Chondrocyte (in vitro differentiated cells): ENCODE measurements at places on chromosomes 11 and 22. TPM values are rescaled to one million over a fixed set of nuclear protein-coding genes. Genes with fewer than 3 reads are reported as not detected.

PKNOX2 gene
- total RNA-seq, result 34.0 to 74.0 TPM (median 34.9 TPM) in 3 replicates

FADD gene
- total RNA-seq, result 23.2 to 26.8 TPM (median 26.2 TPM) in 3 replicates

SCARF2 gene
- 56.5 to 88.8 TPM (median 86.5 TPM) in 3 replicates for total RNA-seq

TUBA8 gene
- 1.2 to 1.4 TPM (median 1.2 TPM) in 3 replicates for total RNA-seq

APOL5 gene
- total RNA-seq, result not detected in 3 replicates

OR2D2 gene
- not detected in 3 replicates for total RNA-seq

DNA sequence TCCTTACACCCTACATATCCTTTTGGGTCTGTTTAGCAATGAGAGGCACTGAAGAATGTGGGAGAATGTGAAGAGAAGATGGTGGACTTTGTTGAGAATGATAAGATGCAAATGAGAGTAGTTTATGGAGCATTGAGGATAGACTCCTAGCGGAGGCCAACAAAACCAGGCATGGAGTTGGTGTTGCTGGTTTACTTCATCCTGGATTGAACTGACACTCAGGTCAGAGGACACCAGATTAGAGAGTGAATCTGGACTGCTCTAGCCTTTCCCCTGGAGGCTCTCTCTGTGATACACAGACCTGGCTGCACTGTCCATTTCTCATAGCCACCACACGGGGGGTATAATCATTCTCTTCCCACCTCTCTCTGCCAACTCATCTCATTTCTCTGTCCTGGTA is 98.7 kb downstream of the MICAL2 start:
- no peak for DNase-seq

DNA sequence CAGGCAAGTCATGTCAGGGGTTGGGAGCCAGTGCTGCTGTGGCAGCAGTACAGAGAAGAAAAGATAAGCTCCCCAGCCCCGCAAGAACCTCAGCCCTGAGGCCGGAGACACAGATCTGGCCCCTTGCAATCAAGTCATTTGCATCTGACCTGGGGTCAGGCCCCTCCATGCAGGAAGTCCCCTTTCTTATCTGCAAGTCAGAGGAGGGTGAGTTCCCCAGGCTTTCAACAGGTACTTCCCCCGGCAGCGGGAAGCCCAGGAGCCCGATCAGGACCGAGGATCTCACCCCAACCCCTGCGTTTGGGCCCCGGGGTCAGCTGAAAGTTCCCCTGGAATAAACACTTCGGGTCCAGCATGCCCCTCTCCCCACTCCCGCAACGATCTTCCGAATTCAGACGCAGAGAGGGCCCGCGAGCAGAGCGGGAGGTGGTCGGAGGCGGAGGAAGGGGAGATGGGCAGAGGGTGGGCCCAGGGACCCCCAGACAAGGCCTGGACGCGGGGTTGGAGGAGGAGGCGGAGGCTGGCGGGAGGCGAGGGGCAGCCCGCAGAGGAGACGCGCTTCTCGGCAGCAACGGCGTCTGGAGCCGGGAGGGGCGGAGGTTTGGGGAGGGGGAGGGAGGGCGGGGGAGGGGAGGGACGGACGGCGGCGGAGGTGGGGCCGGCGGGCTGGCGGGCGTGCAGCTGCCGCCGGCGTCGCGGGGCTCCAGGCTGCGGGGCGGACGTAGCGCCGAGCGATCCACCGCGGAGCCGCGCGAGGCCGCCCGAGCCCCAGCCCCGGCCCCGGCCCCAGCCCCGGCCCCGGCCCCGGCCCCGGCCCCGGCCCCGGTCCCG is at the start of gene TSPAN18:
TSPAN18 (plus strand) TSS at position 680 of the 831 bp plus-strand sequence. CDS start 179,455 bp downstream, outside the sequence.
- DNase-seq, result no peak

- DNase-seq, result no peak
These were observed 66.2 kb downstream of the FANCF start for GRCh38 chr11:22559416-22559815.

DNA sequence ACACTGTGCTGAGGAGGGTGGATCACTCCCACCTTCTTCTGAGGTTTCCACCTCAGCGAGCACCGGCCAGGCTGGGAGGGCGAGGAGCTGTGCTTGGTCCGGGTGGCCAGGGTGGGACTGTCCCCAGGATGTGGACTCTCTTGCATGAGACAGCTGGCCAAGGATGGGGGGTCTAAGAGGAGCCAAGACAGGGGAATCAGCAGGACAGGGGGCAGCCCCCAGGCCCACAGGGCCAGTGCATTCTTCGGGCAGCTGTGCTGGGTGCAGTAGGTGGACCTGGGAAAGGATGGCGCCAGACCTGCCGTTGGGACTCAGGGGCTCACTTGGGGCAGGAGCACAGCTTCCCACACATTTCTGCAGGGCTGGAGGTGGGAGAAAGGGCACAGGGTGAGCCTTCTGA is 9.5 kb downstream of the APOBEC3A start:
- peak; percentile 79 for DNase-seq

DNA sequence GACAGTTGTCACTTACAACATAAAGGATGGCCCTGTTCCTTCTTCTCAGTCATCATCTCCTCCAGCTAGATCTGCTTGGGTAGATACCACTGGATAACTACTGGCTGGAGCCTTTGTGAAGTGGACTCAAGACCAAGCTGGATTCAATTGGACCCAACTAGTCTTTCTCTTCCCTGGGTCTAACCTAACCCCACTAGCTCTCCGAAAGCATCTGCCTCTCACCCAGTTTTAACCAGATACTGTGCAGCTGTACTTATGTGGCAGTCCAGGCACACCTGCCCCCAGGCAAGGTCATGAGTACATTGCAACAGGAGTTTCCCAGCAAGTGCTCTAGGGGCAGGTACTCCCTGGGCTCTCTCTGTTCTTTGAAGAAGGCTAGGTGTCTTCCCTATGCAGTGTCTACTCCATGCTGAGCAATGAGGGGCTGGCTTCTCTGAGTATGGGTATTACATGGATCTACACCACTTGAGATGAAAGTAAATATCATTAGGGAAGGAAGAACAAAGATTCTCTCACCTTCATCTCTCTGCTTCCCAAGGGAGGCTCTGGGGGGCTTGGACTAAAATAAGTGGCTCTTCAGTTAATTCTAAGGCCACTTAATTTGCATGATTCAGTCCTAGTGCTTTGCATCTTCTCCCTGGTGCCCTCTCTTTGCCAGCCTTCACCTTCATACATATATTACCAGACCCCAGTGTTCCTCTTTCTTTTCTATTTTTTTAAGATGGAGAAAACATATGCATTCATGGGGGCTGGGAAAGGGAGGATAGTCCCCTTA is 236.1 kb downstream of the NXPE2 start:
- no peak for DNase-seq

- no peak for DNase-seq
These were observed 12.3 kb downstream of the MLC1 start for GRCh38 chr22:50072714-50073538.

GRCh38 chr11:125425601-125426000 is 70.5 kb downstream of the FEZ1 start:
- DNase-seq, result no peak

DNA sequence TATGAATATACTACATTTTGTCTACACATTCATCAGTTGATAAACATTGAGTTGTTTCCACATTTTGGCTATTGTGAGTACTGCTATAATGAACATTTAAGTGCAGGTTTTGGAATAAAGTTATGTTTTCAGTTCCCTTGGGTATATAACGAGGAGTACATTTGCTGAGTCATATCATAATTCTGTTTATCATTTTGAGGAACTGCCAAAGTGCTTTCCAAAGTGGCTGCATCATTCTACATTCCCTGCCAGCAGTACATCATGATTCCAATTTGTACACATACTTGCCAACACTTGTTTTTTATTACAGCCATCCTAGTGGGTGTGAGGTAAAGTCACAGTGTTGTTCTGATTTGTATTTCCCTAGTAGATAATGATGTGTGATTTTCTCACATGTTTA is 1458.6 kb upstream of the TENM4 start:
- no peak for DNase-seq

DNA sequence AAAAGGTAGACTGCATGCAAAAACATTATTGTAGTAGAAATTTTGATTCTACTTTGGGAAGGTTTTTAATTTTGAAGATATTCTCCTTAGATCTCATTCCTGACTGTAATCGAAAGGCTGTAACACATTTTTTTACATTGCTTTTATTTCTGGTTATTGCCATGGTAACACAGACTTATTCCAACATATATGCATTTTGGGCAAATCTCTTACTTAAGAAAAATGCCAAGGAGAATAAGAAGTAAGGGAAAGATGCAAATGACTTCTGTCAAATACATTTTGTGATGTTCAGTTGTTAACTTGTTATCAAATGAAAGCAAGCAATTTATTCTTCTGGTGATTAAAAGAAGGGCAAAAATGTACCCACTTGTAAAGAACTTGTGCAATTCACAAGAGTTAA is 267.5 kb downstream of the AASDHPPT start:
- DNase-seq, result no peak

DNA sequence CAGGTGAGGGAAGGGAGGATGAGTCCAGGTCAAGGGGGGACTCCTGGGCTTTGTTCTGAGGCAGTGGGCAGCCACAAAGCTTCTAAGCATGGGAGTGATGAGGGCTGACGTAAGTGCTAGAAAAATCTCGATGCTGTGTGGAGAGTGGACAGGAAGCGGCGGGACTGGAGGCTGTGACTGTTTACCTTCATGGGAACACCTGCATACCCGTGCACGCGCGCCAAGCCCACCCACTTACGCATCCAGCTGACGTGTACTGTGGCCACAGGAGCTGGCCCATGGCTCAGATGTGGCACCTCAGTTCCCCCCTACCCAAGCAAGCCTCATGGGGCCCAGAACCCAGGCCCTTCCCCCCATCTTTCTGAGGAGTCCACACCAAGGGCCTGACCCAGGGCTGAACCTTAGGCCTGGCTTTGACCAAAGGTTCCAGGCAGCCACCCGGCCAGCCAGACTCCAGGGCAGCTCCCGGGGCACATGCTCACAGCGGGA is 14.0 kb downstream of the MYRF start:
- DNase-seq, result no peak

DNA sequence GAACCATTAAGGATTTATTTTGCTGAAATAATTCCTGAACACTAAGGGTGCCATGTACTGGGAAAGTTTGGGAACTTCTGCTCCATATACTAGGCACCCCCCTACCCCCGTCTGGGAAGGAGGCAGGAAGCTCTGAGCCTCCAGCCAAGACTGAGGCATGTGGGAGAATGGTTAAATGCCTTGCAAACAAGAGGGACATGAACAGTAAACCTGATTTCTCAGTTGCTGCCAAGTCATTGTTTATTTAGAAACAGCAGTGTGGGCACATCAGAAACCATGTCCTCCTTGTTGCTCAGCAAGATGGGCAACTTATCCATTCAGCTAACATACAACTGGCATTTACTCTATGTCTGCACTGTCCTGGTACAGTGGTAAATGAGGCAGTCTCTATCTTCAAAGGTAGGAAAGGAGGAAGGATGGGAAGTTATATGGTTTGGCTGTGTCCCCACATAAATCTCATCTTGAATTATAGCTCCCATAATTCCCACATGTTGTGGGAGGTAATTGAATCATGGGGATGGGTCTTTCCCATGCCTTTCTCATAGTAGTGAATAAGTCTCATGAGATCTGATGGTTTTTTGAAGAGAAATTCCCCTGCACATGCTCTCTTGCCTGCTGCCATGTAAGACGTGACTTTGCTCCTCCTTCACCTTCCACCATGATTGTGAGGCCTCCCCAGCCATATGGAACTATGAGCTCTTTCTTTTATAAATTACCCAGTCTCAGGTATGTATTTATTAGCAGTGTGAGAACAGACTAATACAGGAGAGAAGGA is 459.1 kb downstream of the MIAT start:
- no peak for DNase-seq

DNA sequence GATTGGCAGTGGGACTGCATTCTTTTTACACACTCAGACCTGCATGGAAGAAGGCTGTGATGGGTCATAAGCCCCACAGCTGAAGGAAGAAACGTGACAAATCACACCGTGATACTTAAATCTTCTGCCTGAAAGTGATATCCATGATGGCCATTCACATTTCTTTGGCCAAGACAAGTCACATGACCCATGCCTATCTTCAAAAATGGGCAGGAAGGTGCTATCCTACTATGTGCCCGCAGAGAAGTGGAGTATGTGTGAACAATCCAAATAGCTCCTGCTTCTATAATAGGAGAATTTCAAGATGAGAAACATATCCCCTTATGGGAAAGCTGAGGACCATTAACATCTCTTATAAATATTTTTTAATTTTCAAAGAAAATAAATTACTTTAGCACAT is 56.6 kb upstream of the TEAD1 start:
- no peak for DNase-seq

GRCh38 chr11:115300660-115301428 is 203.4 kb downstream of the CADM1 start:
- DNase-seq, result no peak

DNA sequence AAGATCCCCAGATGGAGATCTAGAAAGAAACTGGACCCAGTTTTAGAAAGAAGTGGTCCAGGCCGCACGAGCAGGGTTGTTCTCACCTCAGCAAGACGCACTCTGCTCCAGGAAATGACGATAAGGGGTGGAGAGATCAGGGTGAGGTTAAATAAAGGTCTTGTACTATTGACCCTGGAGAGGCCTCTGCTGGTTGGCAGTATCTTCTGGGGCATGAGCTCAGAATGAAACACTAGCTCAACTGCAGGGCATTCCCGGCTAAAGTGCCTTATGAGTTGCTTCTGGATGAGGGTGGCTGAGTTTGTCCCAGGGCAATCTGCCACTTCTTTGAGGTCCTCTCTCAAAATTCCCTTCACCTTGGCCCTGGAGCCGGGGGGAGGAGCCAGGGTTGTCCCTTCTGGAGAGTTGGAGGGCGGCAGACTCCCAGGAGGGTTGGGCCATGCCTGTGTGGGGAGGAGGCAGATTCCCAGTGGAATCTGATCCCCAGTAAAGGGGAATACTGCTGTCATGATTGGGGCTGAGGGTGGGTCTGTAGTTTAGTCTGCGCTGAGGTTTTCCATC is 10.9 kb downstream of the USP2 start:
- DNase-seq, result no peak

DNA sequence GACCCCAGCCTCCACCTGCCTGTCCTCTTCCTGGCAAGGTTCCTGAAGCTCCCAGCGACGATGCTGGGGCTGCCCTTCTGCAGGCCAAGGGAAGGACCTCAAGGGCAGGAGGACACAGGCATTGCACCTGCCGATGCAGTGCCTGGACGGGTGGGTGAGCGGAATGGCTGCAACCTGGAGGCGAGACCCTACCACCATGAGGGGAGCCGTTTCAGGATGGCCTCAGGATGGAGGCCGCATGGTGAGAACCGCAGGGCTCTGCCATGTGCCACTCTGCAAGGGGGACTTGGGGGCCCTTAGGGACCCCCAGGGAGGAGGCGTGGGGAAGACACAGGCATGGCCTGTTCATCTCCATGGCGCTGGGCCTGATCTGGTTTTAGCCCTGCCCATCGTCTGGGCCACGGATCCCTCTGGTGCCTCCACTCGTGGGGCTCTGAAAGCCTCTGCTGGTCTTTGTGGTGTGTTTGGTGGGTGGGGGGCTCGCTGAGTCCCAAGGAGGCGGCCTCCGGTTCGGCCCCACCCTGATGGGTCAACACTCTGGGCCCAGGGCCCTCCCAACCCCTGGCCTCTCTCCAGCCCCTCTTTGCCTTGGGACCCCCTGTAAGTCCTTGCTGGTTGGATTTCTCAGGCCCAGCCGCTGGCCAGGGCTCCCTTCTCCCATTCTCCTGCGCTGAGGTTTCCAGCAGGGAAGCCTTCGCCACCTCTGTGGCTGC is 1.3 kb upstream of the LSP1 start:
- DNase-seq, result no peak
